ENCODE measurements at places on chromosomes 1 and 21.

DNA sequence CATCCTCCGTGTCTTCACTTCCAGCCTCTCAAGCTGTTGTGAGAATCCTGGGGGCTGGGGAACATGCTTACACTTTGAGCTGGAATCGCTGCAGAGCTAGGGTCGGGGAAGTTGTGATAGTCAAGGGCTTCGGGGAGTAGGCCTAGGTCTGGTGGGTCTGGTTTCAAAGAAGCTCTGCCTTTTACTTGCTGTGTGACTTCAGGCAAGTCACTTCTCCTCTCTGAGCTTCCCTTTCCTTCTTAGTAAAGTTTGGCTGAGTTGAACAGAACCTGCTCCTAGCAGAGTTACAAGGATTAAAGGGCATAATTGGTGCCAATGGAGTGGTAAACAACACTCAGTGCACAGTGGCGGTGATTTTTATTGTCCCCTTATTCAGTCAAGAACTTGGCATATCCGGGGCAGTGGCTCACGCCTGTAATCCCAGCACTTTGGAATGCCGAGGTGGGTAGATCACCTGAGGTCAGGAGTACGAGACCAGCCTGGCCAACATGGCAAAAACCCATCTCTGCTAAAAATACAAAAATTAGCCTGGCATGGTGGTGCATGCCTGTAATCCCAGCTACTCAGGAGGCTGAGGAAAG lies 25.7 kb downstream of the ARHGEF19 start:
- no peak overlapping the region for H3K4me3 ChIP-seq
- no peak for DNase-seq
- H3K36me3 ChIP-seq, result no peaks in the 10 kb centered on the region
- H3K4me1 ChIP-seq, result no peaks in the 10 kb centered on the region

GRCh38 chr1:85049735-85050166 lies 1.5 kb upstream of the MCOLN3 start:
- peaks cover 4% of the 10 kb centered on the region for H3K4me1 ChIP-seq
- DNase-seq, result no peak
- H3K27ac ChIP-seq, result no peak overlapping the region
- no peaks in the 10 kb centered on the region for H3K36me3 ChIP-seq
- H3K27me3 ChIP-seq, result peaks cover 11% of the 10 kb centered on the region

GRCh38 chr1:151072224-151072623 lies 1.7 kb downstream of the GABPB2 start:
- H3K4me1 ChIP-seq, result peaks cover 19% of the 10 kb centered on the region
- no peak for DNase-seq
- peak overlapping the region; percentile 16 for H3K27ac ChIP-seq
- H3K4me3 ChIP-seq, result no peak overlapping the region
- H3K36me3 ChIP-seq, result no peaks in the 10 kb centered on the region

- H3K27me3 ChIP-seq, result no peaks in the 10 kb centered on the region
- H3K36me3 ChIP-seq, result peaks cover 34% of the 10 kb centered on the region
- no peaks in the 10 kb centered on the region for H3K4me1 ChIP-seq
- H3K4me3 ChIP-seq, result no peak overlapping the region
Observed at GRCh38 chr1:55120538-55120937, 81.2 kb downstream of the PCSK9 start.
